Cortex of kidney (tissue), 1 donor: ENCODE measurements at places on chromosomes 1 and 21.

GRCh38 chr1:147167365-147167764, 4.9 kb downstream of the PRKAB2 start:
- DNase-seq: no peak

DNA sequence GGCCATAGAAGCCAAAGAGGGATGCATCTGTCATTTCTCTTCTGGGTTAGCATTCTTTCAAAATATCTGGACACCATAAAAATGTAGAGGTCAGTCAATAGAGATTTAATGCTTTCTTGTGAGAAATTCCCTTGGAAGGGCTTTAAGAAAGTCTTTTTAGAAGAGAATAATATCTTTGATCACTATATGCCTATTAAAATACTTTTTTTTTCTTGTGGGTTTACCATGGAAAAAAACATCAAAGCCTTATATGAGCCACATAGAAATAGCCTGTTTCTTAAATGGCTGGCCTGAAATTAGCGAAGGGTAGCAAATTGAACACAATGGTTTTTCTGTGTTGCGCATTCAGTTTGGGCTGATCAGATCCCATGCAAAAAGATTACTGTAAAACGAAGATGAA, 36.8 kb downstream of the BACE2 start:
- no peak for DNase-seq

DNA sequence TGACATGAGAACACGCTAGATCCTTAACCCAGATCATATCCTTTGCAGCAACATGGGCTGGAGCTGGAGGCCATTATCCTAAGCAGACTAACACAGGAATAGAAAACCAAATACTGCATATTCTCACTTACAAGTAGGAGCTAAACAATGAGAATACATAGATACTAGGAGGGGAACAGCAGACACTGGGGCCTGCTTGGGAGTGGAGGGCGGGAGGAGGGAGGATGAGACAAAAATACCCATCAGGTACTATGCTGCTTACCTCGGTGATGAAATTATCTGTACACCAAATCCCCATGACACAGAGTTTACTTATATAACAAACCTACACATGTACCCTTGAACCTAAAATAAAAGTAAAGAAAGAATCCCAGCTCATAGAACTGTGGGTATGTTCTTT, 1.2 kb upstream of the MOB3C start:
- no peak for DNase-seq

- DNase-seq: no peak
Measured at GRCh38 chr21:43018519-43018918, 44.2 kb downstream of the PKNOX1 start.

DNA sequence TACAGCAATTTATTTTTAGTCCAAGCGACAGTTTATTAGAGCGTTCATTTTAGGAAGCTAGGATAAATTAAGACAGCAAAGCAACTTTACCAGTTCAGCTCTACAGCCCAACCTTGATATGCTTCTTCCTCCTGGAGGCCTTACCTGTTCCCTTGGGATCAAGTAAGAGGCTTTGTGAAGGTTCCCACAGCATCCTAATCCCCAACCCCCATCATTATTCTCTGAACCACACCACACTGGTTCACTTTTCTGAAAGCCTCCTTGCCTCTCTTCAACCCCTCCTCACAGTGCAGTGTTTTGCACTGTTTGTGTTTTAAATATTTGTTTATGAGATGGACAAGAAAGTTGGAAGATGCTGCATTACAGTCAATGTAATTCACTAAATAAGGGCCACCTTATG, 126.3 kb upstream of the CXADR start:
- DNase-seq: no peak
